ENCODE measurements at places on chromosomes 12 and 14.

GRCh38 chr12:104462931-104463339 is 6.2 kb downstream of the CHST11 start:
- DNase-seq, result no peak

GRCh38 chr12:98838231-98838647 is 193.1 kb downstream of the APAF1 start:
- no peak for DNase-seq

- no peak for DNase-seq
These were observed 310 bp upstream of the UNG start for GRCh38 chr12:109097140-109097434.

GRCh38 chr14:99728231-99728920 is 44.3 kb downstream of the CYP46A1 start:
- DNase-seq, result no peak

DNA sequence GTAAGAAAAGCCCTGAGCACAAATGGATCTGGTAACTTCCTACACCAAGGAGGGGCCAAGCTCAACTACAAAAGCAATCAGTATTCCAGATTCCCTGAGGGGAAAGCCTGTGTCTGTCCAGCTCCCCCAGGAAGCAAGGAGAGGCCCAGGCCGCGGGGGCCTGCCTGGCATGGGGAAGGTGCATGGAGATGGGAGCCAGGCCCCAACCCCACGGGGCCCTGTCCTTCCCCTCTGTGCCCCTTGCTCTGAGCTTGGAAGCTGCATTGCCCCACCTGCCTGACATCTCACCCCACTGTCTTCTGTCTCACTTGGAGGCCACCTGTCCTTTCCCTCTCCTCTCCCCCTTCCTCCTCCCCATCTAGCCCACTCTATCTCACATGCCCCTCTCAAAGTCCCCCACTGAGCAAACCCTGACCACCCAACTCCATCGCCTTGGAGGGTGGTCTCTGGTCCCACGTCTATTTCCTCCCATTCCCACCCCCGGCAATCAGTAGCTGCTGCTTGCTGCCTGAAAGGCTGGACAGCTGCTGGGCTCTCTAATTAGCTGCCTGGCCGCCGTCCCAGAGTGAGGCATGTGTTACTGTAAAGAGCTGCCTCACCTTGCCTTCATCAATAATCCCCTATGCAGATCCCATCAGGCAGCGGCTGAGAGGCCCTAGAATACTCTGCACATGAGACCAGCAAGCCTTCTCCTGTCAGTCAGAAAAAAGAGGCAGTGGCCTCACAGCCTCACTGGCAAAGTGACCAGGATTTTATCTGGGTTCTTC is 3.4 kb upstream of the TMEM229B start:
- DNase-seq, result no peak

DNA sequence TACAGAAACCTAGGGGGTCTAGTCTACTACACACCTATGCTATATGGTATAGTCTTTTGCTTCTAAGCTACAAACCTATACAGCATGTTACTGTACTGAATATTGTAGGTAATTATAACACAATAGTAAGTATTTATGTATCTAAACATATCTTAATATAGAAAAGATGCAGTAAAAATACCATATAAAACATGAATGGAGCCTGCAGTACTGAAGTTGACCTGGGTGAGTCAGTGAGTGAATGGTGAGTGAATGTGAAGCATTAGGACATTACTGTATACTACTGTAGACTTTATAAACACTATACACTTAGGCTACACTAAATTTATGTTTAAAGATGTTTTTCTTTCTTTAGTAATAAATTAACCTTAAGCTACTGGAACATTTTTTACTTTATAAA is 13.1 kb upstream of the ABCD2 start:
- no peak for DNase-seq

DNA sequence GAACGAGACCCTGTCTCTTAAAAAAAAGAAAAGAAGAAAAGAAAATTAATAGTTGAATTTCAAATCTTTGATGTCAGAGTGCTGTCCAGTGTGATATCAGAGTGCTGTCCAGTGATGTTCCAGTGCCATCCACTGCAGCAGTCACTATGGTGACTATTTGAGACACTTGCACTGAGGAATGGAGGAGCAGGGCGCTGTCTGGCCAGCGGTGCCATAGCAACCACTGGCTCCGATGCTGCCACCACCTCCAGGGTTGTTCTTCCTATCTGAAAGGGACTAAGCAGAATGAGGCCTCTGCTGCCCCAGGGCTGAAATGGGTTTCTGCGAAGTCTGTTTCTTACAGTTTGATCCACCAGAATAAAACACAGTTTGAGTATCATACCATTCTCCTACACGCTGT is 272.9 kb downstream of the NUAK1 start:
- no peak for DNase-seq

GRCh38 chr12:25970916-25971653 is 12.6 kb downstream of the RASSF8 start:
- DNase-seq, result no peak

- no peak for DNase-seq
These were observed 9.9 kb upstream of the CHST11 start for GRCh38 chr12:104446646-104447421.

- no peak for DNase-seq
These were observed 252.2 kb downstream of the BTG1 start for GRCh38 chr12:91893476-91893875.

GRCh38 chr12:28824193-28824846 is 324.8 kb upstream of the FAR2 start:
- DNase-seq, result no peak

- DNase-seq, result no peak
These were observed 126.3 kb upstream of the FGD4 start for GRCh38 chr12:32273063-32273522.

DNA sequence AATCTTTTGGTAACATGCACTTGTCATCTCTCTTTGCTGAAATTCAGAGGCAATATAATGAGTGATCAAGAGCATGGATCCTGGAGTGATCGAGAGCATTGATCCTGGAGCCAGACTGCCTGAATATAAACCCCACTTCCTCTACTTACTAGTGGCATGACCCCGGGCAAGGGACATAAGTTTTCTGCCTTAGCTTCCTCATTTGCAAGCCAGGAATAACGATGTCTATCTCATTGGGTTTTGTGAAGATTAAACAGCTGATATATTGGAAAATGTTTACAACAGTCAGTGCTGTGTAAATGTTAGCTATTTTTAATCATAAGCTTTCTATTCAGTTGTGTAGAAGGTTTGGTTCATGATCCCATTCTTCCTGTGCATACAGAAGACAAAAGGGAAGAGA is 2.4 kb upstream of the CSRNP2 start:
- no peak for DNase-seq

DNA sequence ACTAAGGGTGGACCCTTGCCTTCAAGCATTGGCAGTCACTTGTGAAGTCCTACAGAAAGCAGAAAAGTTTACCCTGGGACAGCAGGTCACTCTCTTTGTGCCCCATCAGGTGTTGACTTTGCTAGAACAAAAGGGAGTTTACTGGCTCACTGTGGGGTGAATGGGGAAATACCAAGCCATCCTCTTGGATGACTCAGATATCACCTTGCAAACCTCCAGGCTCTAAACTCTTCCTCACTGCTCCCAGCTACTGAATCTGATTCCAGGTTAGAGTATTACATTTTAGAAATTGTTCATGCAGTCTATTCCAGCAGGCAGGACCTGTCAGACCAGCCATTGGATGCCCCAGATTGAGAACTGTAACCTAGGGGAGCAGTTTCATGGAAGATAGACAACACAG is 7.3 kb upstream of the EDDM3B start:
- no peak for DNase-seq

- DNase-seq, result no peak
These were observed 375.9 kb downstream of the DAD1 start for GRCh38 chr14:22213120-22213519.

DNA sequence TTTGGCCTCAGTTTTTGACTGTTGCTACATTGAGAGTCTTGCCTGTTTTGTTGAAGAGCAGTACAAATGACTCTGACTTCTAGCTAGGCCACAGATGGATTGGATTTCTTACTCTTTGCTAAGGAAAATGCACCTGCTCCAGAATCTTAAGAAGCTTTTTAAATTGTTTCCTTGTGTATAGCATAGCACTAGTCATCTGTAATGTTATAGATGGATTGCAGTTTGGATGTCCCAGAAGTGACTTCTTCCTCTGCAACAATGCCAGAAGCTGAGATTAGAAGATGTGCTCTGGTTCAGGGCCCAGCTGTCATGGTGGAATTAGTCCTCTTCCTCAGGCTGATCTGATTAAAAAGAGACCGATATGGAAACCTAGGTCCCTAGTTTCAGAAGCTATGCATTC is 67.9 kb downstream of the DAAM1 start:
- DNase-seq, result no peak

DNA sequence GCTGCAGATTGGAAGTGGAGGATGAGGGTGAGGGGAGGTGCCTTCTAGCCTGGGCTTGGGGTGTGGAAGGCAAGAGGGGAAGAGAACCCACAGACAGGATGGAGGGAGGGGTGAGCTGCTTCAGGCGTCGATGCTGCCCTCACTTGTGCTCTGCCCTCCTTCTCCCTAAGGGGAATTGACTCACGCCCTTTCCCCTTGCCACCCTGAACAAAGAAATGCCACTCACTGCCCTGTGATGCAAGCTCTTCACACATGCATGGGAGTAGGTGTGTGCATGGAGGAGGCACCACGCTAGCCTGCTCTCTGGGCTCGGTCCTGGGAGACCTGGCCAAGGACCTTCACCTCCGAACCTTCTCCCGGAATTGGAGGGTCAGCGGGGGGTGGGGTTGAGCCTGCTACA is 35.7 kb upstream of the PRMT8 start:
- DNase-seq, result no peak

DNA sequence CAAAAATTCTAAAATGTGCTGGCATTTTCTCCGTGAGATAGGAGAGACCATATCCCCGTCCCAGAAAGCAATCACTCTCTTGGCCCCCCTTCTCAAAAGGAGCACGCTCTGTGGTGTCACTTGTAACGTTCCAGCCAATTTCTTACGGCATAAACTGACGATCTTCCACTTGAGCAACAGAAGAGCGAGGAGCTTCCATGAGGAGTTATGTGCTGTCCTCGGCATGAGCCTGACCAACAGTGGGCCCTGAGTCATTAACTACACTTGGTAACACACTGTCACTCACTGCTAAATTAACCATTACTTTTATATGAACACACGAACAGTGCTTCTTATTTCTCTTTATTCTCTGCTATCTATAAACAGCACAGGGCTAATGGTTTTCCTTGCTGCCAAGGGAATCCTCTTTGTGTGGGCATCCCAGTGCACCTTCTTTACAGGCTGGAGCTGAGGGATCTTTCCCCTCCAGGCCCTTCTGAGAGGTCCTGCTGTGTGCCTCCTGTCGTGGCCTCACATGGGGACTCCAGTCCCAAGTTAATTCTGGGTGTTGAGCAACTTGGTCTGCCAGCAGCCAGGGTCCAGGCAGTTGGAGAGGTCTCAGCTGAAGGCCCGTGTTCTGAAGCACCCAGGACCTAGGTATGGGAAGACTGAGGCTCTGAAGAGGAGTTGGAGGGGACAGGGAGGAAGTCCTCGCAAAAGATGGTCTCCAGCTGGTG is 9.4 kb downstream of the SLC6A13 start:
- no peak for DNase-seq

DNA sequence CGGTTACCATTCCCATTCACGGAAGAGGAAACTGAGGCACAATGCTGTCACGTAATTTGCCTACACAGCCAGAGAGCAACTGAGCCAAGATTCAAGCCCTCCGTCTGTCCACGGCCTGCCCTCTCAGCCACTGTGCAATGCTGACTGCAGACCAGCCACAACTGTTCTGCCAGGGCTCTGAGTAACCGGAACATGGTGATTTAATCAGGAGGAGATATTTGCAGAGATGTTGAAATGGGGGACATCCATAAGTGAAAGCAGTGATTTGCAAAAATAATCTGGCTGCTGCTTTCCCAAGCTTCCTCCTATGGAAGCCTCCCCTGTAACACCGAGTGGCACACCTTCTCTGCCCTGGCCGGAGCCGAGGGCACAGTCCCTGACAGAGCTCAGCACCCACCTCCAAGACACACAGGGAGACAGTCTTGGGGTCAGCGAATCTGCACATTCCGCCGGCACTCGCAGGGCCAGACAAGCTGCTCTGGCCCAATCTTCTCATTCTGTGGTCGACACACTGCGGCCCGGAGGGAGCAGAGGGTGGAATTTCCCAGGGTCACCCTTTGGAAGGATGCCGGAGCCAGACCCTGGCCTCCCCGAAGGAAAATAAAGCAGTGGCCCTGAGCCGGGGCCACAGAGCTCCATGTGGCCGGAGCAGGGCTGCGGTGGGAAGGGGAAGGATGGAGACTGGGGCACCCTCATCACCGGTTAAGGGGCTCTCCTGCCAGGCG is 158.2 kb upstream of the DIO3 start:
- DNase-seq, result no peak

- DNase-seq, result no peak
These were observed 16.4 kb upstream of the CELA1 start for GRCh38 chr12:51362747-51363342.

DNA sequence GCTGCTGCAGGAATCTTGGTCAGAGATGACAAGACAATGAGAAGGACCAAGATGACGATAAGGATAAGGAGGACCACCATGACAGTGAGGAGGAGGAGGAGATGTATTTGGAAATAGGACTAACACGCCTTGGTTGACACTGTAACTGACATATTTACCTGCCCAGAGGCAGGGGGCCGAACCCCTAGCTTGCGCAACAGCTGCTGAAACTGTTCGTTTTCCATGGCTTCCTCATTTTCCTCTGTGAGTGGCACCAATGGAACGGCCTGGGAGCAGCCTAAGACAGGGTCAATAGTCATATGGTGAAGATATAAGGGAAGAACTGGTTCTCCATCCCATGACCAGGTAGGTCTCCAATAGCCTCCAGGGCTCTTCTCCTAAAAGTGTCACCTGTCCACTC is 28.8 kb downstream of the TIMELESS start:
- no peak for DNase-seq

DNA sequence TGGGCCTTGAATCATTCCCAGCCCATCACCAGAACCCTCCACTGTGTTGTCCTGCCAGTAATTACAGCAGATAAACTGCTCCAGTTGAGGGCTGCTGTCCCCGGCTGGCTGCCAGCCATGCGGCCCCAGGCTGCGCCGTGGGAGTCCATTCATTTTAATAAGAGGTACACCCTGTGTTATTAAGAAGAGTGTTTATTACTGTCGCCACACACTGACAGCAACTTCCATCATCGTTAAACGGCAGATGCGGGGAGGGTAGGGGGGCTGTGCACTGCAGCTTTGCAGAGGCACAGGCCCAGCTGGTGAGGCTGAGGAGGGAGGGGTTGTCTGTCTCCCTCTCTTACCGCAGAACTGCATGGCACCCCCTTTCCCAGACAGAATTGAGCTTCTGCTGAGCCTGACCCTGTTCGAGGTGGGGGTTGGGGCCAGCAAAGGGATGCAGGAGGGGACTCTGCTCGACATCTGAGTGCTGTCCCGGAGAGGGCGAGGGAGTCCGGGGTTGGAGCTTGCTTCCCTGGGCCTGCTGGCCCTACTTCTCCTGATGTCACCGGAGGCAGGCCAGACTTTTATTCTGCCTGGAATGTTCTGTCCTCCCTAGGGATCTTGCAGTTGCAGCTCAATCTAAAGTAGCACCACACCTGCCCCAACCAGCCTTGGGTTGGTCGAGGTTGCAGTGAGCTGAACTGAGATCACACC is 33.8 kb upstream of the GPATCH2L start:
- DNase-seq, result no peak

DNA sequence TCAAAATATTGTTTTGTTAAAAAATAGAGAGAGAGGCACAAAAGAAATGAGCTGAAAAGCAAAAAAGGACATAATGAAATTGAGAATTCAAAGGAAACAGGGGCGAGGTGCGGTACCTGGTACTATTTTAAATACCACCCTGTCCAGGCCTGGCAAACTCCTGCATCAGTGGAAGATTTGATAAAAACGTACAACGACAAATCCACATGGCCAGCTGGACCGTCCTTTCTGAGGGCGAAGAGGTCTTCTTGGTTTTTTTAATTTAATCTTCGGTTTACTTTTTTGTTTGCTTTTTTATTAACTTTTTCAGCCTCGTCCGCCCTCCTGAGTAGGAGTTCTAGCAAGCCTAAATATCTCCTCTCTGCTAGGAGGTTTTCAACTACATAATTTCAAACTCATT is 11.9 kb downstream of the BCL11B start:
- no peak for DNase-seq

All from glomerular endothelial cell (primary cell).